ENCODE measurements at places on chromosomes 13 and 19. TPM values are rescaled to one million over a fixed set of nuclear protein-coding genes. Genes with fewer than 3 reads are reported as not detected.

Gene URAD
- not detected for total RNA-seq

Gene ZNF317
- total RNA-seq = 16.1 TPM

Gene NRTN
- 0.07 TPM for total RNA-seq

Gene SYNGR4
- total RNA-seq = not detected

Gene NCAN
- not detected for total RNA-seq

Gene KCTD4
- 0.20 TPM for total RNA-seq

Gene RGL3
- total RNA-seq = 4.8 TPM

Gene F2RL3
- 0.07 TPM for total RNA-seq

Gene GIPC3
- 0.07 TPM for total RNA-seq

Gene KANK3
- 0.26 TPM for total RNA-seq

Gene ERICH6B
- not detected for total RNA-seq

Gene USF2
- 80.5 TPM for total RNA-seq

Gene FXYD3
- not detected for total RNA-seq

Gene MBD3L2
- not detected for total RNA-seq

Gene RYR1
- total RNA-seq = 0.03 TPM

Gene CEACAM4
- total RNA-seq = not detected

Gene ZNF441
- 12.3 TPM for total RNA-seq

Gene ZNF534
- total RNA-seq = 0.07 TPM

Gene ZNF442
- total RNA-seq = 2.4 TPM

Gene LILRA1
- not detected for total RNA-seq
